ENCODE measurements at places on chromosomes 16 and 17. TPM values are rescaled to one million over a fixed set of nuclear protein-coding genes. Genes with fewer than 3 reads are reported as not detected.

Gene TRAF7
- total RNA-seq = 62.9 TPM

Gene SUZ12
- total RNA-seq = 26.8 TPM

Gene CACNG1
- 0.07 TPM for total RNA-seq

Gene CDH11
- total RNA-seq = 0.64 TPM

Gene MTSS2
- total RNA-seq = 117 TPM

Gene CRYBA1
- total RNA-seq = not detected

Gene GDPD1
- total RNA-seq = 0.97 TPM

Gene DNAH3
- 0.36 TPM for total RNA-seq

Gene KCNH4
- 0.29 TPM for total RNA-seq

All from A549 treated with dexamethasone at 1 μM for 4 hours (cell line).